DMS 273 treated with DMSO at 0.1 percent for 48 hours (cell line): ENCODE measurements at places on chromosomes 13 and 19.

- peak; percentile 82 for DNase-seq
Measured at GRCh38 chr19:2462635-2463421, 6.1 kb upstream of the LMNB2 start.

DNA sequence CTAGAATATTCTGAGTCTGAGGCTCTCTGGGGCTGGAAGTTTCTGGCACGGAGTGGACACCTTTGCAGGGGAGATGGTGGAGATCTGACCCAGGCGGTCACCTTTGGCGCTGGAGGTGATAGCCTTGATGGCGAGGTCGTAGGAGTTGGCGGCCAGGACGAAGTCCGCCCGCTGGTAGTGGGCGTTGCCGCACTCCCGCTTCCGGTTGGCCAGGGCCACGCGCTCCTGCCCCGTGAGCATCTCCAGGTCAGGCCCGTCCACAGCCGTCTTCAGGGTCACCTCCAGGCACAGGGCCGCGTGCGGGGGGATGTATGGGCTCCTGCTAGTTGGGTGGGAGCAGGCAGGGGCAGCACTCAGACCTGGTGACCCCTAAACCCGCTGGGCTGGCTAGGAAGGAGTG is 5.3 kb downstream of the FKBP8 start:
- no peak for DNase-seq

DNA sequence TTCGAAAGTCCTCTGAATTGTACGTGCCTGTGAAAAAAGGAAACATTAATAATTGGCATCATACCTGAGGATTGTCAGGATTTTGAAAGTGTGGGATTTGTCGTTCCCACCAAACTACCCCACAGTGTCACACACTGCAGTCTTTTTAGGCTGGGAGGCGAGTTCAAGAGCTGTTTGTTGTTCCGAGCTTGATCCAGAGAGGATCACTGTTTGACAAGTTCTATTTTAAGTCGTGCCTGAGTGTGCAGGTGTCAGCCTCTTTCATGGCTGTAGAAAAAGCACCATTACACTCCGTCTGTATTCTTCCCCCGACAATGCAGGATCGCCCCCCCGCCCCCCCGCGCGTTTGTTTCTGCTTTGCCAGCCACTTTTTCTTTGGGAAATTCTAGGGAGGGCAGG is 635 bp upstream of the NBEA start:
- DNase-seq = no peak

DNA sequence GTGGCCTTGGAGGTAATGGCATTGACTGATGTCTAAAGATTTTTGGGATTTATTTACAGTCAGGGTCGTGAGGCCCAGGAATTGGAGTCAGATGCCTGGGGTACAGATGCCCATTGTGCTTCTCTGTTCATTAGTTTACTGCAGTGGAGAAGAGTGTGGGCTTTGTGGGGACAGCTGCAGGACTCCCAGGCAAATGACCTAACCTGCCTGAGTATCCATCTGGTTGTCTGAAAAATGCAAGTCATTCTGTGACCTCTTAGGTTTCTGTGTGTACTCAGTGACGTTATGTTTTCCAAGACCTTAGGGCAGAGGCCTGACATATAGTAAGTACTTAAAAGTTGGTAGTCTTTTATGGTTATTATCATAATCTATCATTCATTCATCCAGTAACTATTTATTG is 60.5 kb downstream of the SPATA13 start:
- no peak for DNase-seq

DNA sequence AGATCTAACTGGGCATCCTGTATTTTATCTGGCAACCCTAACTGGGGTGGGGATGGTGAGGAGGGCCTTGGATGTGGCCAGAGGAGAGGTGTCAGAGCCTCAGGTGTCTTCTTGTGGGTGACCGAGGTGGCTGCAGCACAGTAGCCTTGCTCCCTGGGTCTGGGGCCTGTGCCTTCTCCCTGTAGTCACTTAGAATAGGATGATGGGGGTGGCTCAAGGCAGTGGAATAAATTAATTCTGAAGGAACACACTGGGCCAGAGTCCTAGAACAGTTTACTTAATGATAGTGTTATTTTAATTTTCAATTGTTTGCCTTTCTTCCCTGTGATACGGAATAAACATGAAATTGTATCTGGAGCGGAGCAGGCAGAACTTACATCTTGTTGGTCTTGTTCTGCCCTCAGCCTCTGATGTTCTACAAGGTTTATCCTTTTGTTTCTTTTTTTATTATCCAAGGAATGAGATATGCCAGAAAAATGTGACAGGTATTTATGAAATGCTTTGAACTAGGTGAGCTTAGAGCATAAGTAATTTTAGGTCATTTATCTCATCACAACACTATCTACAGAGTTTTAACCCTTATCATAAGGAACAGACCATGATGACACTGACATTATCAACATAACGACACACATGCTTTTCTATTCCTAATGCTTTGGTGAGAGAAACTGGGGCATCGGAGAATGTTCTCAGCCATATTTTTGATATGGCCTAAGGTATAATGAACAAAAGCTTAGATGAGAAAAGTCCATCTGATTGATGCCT is 51.4 kb downstream of the LRCH1 start:
- no peak for DNase-seq

GRCh38 chr13:104805346-104805745 is 1730.1 kb downstream of the EFNB2 start:
- DNase-seq = no peak

DNA sequence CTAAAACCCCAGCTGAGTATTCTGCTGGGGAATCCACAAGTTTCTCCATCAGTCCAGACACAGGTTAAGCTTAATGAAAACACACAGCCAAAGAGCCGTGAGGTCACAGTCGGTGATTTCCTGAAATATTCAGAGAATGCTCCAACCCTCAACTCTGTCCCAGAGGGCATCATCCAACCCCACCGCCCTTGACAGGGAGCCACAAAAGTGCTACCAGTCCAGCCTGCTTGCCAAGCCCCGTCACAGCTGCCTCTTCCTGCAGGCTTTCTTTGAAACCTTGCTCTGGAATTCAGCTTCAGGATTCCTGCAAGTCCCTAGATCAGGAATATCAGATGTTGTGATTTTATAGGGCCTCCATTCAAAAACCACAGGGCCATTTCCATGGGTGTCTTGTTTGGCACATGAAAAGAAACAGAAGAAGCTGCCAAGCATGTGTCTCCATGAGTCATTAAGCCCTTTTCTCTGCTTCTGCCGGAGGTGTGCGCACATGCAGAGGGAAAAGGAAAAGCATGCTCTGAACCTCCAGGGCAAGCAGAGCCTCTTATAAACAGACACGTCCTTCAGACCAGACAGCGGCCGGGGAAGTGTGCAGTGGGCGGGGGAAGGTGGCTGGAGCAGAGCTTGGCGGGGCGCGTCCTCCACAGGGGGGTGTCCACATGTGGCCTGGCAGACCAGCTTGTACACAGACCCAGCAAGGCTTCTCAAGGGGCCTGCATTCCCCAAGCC is 164.7 kb downstream of the KATNAL1 start:
- DNase-seq = no peak

GRCh38 chr13:113731192-113732175 is 27.5 kb upstream of the TMEM255B start:
- DNase-seq = no peak

GRCh38 chr19:48746110-48746509 is 599 bp downstream of the IZUMO1 start:
- no peak for DNase-seq

GRCh38 chr13:99989276-99990125 is 7.9 kb downstream of the ZIC2 start:
- no peak for DNase-seq

DNA sequence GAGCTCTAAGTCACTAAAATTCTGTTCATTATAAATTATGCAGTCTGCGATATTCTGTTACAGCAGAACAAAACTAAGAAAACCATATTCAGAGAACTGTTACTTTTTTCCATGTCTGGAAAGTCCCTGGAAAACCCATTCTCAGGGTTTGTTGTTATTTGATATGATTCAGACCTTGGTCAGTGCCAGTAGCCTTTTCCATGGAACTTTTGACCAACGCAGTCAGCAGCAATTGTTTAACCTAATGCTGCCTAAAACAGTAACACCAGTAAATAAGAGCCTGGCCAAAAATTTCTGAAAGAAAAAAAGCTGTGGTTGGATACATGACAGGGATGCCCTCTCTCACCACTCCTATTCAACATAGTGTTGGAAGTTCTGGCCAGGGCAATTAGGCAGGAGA is 402.7 kb downstream of the TBC1D4 start:
- DNase-seq = no peak

DNA sequence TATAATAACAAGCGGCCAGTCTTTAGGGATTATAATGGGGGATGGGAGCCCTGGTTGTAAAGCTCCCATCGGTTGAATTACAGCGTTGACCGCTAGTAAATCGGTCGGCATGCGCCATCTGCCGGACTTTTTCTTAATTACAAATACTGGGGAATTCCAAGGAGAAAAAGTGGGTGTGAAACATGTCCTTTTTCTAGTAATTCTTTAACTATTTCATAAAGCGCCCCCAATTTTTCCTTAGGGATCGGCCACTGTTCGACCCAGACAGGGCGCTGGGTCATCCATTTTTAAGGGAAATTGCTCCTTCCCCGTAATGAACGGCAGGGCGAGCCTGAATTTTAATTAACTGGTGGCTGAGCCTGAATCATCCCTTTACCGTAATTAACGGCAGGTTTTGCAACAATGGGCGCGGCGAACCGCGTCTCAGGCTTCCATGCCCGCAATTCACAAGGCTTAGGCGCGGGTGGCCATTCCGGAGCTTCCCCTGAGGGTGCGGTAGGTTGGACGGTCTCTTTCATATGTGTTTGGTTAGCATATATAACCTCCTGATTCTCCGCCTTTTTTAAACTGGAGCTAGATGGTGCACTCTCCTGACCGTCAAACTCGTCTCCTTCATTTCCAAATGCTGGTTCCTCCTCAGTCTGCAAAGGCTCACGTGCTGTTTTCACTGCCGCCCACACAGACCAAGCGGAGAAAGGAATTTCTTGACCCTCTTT is 30.2 kb upstream of the EVI5L start:
- DNase-seq = no peak

GRCh38 chr13:48810013-48810412 is 156.3 kb downstream of the CYSLTR2 start:
- DNase-seq = no peak

GRCh38 chr13:113845723-113846635 is 17.9 kb downstream of the GAS6 start:
- no peak for DNase-seq

- peak; percentile 90 for DNase-seq
Measured at GRCh38 chr19:49148784-49149651, 6.2 kb downstream of the HRC start.

- no peak for DNase-seq
Measured at GRCh38 chr19:53158119-53158656, 665 bp downstream of the ZNF347 start.

GRCh38 chr19:2050349-2050990 is 574 bp downstream of the MKNK2 start:
- no peak for DNase-seq

DNA sequence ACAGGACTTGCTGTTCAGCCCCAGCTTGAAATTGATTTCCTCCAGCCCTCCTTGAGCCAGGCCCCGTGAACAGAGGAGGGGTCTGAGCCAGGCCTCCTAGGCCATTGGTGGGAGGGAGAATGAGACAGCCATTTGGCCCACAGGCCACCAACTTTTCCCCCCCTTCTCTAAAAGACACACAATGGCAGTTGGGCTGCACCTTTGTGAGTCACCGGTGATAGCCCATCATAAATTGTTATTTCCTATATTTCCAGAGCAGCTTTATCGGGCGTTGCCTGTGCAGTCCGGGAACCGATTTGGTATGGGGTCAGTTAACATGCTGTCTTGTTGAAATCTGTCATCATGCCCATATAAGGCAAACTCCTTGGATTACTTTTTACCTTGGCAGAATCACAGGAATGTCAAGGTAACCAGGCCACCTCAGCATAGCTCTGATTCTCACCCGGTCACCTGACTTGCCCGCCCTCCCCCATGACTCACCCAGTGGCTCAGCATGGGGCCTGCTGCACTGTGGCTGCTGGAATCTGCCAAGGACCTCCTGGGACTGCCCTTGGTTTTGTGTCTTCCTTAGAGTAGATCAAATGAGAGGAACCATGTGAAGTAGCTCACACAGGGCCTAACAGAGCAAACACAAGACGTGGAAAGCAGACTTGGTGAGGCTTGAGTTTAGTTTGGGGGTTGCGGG is 36.1 kb downstream of the ACTN4 start:
- peak; percentile 51 for DNase-seq

GRCh38 chr13:23792680-23793079 is 96.5 kb downstream of the MIPEP start:
- no peak for DNase-seq

DNA sequence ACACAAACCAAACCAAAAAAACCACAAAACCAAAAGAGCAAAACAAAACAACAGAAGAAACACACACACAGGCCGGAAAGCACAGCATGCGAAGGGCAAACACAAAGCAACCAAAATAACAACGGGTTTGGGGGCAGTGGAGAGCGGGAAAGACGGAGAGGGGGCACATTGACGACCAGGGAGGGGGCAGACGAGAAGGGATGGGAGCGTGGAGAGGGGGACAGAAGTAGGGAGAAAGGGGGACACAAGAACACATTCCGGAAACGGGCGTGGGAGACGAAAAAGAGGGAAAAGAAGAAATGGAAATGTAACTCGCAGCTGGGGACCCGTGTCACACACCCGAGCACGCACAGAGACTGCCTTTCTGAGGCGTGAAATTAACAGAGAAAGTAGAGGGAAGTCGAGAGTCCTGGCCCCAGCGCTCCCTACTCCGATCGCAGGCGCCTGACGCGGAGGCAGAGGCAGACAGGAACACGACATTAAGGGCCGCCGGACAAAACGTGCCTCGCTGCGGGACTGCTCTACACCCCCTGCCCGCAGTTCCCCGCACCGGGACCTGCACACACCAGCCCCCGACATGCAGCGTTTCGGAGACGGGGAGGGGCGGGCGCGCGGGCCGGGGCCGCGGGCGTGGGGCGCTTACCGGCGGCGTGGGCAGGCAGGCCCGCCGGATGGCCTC is 652 bp downstream of the POU4F1 start:
- no peak for DNase-seq

- no peak for DNase-seq
Measured at GRCh38 chr19:54875506-54875905, 1.5 kb downstream of the FCAR start.

- DNase-seq = no peak
Measured at GRCh38 chr19:55529636-55530234, 7.2 kb downstream of the SBK2 start.

DNA sequence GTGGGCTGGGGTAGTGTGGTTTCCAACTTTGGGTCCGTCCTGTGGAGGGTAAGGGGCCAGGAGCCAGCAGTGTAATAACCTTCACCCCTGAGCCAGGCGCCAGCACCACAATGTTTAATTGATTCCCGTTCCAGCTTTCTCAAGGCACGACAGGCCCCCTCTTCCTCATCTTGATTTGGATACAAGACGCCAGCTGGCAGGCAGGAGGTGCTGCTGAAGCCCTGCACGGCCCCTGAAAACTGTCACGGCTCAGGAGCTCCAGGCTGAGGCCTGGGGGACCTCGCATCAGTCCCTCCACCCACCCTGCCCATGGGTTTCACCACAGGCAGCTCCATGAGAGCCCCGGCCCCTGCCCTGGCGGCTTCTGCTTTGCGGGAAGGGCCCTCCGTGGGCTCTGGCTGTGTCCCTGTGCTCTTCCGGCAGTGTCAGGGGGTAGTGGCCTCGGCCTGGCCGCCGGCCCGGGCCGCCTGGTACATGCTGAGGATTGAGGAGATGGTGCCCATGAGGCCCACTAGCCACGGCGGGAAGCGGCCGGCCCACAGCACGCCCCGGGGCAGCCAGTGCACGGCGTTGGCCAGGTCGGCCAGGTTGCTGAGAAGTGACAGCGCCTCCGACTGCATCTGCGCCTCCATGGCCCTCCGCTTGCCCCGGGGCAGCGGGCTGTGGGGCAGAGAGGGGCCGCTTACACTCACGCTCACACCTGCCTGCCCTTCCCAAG is 11.9 kb downstream of the PEX11G start:
- no peak for DNase-seq
